ENCODE measurements at places on chromosomes 1 and 21.

DNA sequence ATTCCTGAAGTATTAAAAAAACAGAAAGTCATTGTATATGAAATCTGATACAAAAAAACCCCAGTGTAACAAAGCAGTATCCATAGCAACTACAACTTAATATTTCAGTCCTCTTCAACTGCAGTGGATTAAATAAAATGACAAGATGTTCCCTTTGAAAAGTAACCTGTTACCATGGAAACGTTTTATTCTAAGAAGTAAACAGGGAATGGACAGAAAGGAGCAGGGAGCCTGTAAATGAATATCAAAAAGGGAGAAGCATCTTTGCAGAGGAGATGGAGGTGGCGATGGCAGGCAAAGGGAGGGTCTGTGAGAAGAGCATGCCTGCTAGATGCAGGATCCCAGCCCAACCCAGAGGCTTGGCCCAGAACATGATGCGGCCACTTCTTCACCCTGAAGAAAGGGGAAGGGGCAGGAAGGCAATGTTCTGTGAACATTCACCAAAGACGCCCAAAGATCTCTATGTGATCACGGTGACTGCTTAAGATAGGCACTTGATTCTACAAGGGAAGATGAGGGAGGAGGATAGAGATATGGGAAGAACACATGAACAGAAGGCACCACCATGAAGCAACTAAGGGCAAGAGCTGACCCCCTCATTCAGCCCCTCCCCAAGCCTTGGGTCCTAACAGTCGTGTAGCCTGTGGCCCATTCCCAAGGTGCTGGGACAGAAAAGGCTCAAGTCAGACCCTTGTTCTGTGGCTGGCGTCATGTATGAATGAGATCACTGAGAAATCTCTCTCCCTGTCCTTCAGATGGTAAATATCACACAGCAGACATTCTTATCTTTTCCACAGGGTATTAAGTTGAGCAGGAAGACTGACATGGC is 200.0 kb downstream of the SLC45A1 start:
- no peak for DNase-seq

DNA sequence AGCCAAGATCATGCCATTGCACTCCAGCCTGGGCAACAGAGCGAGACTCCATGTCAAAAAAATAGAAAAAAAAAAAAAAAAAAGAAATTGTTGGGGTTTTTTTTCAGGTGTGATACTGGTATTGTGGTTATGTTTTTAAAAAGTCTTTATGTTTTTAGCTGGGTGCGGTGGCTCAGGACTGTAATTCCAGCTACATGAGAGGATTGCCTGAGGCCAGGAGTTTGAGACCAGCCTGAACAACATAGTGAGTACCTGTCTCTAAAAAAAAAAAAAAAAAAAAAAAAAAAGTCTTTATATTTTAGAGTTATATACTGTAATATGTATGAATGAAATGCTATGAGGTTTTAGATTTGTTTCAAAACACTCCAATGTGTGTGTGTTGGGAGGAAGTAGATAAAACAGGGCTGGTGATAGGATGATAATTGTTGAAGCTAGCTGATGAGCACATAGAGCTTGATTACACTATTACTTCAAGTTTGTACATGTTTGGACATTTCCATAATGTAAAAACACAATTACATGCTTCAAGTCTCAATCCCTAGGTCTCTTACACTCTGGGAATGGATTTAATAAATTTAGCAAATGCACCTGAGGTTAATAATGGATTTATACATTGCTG is 30.2 kb upstream of the ATP5PO start:
- DNase-seq: no peak

- DNase-seq: no peak
Measured at GRCh38 chr1:160658162-160658813, 11.4 kb upstream of the SLAMF1 start.

DNA sequence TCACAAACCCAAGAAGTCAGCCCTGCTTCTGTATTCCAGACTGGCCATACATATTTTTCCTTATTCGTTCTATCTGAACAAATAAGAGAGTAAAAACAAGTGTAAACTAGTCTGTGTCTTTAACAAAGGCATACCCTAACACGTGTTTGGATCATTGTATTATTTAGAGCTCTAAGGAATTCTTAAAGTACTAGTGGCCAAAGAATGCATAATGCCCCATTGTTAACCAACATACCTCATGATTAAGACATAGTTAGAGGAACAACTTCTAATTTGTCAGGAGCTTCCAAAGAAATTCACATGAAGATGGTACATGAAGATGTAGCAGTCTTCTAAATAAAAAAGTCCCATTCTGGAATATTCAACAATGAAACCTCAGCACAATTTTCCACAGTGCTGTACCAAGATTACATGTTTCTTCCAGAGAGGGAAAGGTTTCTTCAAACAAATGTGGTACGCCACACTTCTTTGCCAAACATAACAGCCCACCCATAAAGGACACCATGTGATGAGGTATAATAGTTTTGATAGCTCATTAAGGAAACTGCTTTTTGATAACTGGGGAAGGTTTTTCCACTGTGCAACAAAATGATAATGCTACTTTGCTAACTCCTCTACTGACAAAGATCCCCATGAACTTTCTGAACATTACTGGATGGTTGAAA is 5.0 kb downstream of the PALMD start:
- no peak for DNase-seq

DNA sequence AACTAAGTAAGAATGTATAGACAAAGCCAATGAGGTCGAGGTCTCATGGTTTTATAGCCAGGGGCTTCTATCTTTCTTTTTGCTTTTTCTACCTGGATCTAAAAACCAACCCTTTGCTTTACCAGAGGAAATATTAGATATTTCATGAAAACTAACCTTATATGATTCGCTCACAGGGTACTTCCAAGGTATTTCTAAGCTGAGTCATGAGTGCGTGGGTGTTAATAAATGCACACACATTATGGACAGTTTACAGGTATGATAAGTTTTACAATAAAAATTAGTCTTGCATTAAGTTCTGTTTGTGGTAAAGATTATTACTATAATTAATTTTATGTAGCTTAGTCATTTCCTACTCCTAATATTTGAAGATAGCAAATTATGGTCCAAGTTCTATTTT is 217.2 kb downstream of the CHRM3 start:
- no peak for DNase-seq

DNA sequence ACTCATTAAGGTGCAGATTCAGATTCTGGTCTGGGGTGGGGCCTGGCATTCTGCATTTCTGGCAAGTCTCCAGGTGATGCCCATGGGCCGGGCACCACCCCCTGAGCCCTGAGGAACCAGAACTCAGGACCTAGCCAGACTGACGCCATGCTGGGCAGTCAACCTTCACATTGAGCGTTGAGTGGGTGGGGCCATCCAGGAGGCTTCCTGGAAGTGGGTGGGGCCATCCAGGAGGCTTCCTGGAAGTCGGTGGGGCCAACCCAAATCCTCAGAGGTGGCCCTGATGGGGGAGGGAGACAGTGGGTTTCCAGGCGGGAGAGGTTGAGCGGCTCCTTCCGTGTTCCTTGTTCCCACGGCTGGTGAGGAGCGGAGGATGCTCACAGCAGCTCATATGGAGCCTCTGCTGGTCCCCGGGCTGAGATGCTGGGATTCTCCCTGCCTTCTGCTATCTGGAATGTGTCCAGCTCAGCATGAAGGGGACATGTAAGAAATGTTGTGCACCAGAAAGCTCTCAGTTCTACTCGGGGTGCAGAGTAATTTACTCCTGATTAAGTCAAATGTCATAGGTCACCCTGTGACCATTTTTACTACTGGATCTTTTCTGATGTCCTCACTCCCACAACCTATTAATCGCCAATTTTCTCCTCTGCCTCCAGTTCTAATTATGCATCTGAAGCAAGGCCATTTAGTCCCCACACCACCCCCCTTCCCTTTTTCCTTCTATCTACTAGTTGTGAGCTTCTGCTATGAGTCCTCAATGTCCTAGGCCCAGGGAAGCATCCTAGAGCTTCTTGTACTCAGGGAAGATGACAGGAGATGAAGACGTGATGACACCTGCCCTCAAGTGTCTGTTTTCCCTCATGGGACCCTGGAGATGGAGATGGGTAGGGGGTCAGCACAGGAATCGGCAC is 435.4 kb downstream of the PTPRU start:
- no peak for DNase-seq

GRCh38 chr1:86119214-86119764 is 37.3 kb downstream of the COL24A1 start:
- no peak for DNase-seq

DNA sequence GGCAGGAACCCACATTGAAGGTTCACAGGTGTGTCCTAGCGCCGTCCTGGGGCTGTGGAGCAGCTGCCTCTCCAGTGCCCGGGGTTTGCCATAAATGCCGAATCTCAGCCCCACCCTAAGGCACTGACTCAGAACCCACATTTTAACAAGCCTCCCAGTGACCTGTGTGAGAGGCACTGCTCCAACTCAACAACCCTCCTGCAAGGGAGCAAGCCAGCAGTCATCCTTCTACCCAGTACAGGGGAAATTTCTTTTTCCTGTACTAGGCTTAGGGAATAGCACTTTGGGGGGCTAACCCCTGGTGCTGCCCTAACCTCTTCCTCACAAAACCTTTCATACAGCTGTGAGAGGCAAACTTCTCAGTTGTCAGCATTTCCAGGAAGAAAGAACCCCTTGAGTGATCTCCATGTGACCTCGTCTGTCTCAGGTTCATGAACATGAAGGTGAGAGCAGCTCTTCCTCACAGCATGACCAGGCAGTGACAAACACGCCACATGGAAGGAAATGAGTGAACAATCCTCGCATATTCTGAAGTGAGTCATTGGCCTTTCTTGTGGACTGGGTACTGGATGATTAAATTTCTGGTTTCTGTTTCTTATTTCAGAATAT is 11.4 kb upstream of the BCAR3 start:
- no peak for DNase-seq

DNA sequence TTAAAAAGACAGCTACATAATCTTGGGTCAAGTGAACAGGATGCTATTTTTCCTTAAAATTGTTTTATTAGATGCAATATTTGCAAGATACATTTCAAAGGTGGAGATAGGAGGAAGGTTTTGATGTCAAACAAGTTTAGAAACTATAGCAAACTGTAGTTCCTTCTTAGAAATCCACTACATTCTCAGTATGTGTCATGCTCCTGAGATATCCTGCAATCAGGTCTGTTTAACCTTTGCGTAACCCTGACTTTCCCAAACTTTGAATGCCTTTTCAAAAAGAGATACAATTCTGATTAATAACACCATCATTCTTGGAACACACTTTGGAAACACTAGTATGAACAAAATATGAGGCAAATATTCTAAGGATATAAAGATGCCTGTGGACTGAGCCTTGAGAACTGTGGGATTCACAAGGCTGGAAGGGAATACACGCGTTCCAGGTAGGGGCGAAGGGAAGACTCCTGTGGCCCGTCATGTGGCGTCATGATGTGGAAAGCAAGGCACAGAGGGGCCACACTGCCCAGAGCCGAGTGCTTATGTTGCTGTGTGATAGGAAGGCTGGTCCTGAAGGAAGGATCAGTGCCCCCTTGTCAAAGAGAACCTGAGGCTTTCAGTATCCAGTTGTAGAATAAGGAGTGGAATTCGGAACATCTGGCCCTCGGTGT is 19.6 kb upstream of the TARBP1 start:
- no peak for DNase-seq

- no peak for DNase-seq
Measured at GRCh38 chr1:222043444-222044292, 301.8 kb upstream of the DUSP10 start.

- DNase-seq: no peak
Measured at GRCh38 chr1:241934201-241934848, 23.2 kb upstream of the BECN2 start.

DNA sequence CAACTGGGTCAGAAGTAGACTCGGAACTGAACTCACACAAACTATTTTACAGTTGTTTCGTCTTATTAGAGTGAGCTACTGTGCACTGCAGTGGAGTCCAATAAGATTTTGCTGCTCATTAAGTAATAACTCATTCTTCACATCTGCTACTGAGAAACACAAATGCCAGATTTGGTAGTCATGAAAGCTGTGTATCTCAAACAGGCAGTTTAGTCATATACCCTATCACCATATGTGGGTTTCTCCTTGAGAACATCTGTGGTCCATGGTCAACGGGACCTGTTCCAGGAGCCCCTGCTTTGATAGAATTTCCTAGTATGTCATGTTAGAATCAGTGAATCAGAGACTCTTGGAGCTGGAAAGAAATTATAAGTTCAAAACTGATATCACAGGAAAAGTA is 60.4 kb downstream of the ALG14 start:
- no peak for DNase-seq

DNA sequence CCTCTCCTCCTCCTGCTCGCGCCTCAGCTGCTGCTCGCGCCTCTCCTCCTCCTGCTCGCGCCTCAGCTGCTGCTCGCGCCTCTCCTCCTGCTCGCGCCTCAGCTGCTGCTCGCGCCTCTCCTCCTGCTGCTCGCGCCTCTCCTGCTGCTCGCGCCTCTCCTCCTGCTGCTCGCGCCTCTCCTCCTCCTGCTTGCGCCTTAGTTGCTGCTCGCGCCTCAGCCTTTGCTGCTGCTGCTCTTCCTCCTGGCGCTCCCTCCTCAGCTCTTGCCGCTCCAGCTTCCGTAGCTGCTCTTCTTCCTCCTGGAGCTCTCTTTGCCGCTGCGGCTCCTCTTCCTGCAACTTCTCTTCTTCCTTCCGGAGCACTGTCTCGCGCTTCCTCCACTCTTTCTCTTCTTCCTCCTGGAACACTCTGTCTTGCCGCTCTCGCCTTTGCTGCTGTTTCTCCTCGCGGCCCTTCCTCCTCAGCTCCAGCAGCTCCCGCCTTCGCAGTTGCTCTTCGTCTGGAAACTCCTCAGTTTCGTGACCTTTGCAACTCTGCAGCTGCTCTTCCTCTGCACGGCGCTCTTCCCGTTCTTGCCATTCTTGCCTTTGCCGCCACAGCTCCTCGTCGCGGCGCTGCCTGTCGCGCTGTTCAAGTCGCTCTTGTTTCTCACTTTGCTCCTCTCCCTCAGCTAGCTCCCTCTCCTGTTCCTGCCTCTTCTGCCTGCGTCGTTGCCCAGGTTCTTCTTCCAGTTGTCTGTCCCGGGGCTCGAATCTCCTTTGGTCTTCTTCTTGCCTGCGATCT is 3.0 kb downstream of the TCHH start:
- no peak for DNase-seq

DNA sequence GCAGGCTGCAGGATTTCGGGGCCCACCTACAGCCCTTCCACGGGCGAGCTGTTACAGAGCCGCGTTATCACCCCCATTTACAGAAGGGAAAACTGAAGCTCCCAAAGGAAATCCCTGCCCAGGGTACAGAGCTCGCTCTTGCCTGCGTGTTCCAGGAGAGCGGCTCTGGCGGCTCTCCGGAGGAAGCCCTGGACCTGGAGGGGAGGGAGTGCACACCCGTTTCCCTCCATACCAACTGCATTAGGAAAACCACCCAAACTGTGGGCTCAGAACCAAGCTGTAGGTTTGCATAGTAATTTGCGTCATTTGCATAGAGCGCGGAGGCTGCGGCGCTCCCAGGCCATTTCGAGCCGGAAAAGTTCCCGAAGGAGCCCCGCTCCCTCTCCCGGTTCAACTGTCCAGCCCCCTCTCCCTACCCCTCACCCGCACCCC is 24.7 kb upstream of the ADGRB2 start:
- no peak for DNase-seq

Measured in cortex of kidney (tissue), 1 donor.